Epithelial cell of umbilical artery (primary cell): ENCODE measurements at places on chromosomes 13 and 19. TPM values are rescaled to one million over a fixed set of nuclear protein-coding genes. Genes with fewer than 3 reads are reported as not detected.

The SERP2 gene
- 1.3 and 1.4 TPM in 2 replicates for total RNA-seq

The RNF126 gene
- 38.3 and 40.9 TPM in 2 replicates for total RNA-seq

The RNF225 gene
- total RNA-seq: not detected in 2 replicates

The DHRS12 gene
- total RNA-seq: 3.0 and 5.2 TPM in 2 replicates
